ENCODE measurements at places on chromosomes 13 and 19.

DNA sequence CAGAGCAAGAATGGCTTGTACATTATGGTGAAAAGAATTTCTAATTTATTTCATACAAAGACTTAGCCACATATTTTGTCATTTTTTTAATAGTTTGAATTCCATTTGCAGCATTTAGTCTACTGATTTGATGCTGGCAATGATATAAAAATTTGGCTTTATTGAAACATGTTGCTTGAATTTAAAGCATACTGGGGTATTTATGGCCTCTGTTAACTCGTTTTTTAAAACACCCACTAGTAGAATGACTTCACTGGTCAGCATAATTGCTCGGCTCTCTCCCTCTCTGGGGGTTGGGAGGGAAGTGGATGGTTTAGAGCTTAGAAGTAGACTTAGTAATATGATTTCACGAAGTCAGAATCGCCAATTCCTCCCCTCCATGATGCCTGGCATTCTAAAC is 354.9 kb upstream of the HTR2A start:
- no peak for DNase-seq

DNA sequence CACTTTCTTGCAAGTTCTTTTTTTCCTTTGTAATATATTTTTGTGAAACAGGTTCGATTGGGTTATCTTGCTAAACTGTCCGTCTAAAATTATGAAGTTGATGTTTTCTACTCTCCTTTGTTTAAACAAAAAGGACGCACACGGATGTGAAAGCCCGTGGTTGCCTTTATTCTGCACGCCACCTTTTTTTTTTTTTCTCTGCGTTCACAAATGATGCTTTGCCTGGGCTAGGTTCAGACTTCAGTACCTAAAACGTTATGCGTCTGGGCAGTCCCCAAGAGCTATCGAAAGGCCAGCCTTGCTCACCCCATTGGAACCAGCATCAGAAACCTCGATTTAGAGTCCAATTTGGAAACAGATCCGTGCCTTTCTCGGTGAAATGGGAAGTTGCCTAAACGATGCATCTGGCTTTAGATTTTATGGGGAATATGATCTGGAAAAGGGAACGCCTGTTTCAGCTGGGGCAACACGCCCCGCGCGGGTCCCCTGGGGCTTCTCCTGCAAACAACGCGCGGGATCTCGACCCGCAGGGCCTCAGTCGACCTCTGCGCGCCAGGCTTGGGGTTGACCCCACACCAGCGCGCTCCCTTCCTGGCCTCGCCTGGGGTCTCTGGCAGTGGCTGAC is 113.9 kb downstream of the KCNRG start:
- DNase-seq = no peak

- DNase-seq = peak; percentile 98
Measured at GRCh38 chr19:13986348-13986904, 19.7 kb downstream of the RFX1 start.

- DNase-seq = no peak
Measured at GRCh38 chr13:79776531-79777295, 295.8 kb downstream of the NDFIP2 start.

DNA sequence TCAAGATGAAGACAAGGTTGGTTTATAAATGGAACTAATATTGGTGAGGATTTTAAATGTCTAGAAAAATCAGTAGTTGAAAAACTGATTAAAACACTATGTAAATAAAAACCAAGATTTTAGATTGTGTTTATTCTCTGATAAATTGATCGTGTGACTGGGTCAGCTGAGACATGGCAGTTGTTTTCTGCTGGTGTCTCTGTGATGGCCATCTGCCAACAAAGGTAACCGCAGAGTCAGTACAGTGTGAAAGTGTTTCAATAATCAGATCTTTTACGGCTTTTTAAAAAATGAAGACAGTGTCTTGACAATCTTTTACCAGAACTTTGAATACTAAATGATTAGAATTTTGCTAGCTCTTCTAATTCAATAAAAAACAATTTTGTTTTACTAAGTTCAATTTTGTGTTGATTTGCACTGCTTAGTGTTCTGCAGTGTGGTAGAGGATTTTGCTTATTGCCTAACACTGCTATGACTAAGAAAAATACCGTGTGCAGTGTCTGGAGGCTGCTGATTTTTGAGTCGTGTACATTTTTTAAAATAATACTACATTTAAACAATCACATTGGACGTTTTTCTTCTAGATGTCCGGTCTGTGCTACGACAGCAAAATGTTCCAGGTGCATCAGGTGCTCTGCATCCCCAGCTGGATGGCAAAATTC is 32.7 kb upstream of the GPR183 start:
- DNase-seq = peak; percentile 57

- DNase-seq = no peak
Measured at GRCh38 chr19:4991996-4992698, 23.2 kb downstream of the KDM4B start.
